NCI-H1092 (cell line): ENCODE measurements at places on chromosomes 12 and 14.

- DNase-seq: no peak
Observed at GRCh38 chr12:4535092-4535491, 3.6 kb upstream of the RAD51AP1 start.

- DNase-seq: no peak
Observed at GRCh38 chr14:52802597-52802996, 11.2 kb upstream of the GNPNAT1 start.

- no peak for DNase-seq
Observed at GRCh38 chr12:71967211-71967610, 28.6 kb downstream of the TPH2 start.

GRCh38 chr12:8846305-8846704 lies 23.9 kb downstream of the A2ML1 start:
- DNase-seq: no peak

GRCh38 chr12:124481257-124481750 lies 86.1 kb downstream of the NCOR2 start:
- DNase-seq: no peak

DNA sequence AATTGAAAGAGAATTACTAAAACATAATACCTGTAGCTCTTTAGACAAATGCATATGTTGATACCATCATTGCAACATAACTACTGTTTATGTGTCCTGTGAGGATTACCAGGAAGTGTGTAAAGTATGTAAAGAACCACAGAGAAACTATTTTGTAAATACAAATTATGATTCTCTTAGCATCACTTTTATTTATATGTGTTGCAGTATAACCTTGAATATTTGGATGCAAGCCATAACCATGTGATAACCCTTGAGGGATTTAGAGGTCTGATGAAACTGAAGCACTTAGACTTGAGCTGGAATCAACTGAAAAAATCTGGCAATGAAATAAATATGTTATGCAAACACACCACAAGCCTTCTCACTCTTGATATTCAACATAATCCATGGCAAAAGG lies 77.5 kb downstream of the LRRC9 start:
- no peak for DNase-seq

DNA sequence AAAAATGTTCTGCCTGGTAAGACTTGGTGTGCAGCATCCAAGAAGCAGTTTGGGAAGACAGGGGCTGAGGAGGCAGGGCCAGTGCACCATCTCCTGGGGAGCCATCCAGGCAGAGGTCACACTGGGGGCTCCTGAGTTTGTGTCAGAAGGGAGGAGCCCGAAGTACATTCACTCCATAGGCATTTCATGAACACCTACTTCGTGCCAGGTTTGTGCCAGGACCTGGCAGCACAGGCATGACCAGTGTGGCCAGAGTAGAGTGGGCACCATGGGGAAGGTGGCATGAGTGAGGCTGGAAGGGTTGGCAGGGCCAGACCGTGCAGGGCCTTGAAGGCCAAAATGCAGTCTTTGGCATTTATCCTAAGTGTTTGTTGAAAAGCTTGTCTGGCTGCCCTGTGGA lies 86.5 kb upstream of the RIN3 start:
- no peak for DNase-seq

DNA sequence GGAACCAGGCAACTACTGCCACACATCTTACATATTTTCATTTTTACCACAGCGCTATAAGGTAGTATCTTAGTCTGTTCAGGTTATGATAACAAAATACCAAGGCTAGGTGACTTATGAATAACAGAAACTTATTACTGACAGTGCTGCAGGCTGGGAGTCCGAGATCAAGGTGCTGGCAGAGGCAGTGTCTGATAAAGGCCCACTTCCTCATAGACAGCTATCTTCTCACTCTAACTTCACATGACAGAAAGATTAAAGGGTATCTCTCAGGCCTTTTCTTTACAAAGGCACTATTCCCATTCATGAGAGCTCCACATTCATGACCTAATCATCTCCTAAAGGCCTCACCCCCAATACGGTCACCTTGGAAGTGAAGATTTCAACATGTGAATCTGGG lies 59.8 kb upstream of the MDM1 start:
- DNase-seq: no peak

GRCh38 chr12:72390146-72390545 lies 118.0 kb downstream of the TRHDE start:
- DNase-seq: no peak

DNA sequence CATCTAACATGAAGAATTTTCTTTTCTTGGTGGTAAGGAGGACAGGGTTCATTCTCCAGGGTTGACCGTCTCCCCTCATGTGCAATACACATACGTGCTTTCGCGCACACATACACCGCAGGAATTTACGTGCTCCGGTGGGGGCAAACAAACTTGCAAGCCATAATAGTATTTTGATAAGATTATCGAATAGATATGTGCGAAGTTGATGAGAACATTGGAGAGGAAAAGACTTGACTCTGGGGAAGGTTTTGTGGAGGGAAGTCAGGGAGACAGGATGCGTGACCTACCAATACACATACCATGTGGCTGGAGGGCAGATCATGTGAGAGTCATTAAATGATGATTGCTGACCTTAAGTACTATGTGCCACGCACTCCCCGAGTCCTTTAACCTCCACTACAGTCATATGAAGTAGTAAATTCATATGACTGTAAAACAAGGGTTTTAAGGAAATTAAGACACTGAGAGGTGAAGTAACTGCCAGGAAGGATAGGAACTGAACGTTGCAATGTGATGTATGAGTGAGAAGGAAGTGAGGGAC lies 921 bp downstream of the RAD51B start:
- DNase-seq: no peak

- DNase-seq: no peak
Observed at GRCh38 chr12:11876307-11876706, 194.4 kb upstream of the BCL2L14 start.

- DNase-seq: no peak
Observed at GRCh38 chr14:85528897-85529631, 880 bp upstream of the FLRT2 start.

DNA sequence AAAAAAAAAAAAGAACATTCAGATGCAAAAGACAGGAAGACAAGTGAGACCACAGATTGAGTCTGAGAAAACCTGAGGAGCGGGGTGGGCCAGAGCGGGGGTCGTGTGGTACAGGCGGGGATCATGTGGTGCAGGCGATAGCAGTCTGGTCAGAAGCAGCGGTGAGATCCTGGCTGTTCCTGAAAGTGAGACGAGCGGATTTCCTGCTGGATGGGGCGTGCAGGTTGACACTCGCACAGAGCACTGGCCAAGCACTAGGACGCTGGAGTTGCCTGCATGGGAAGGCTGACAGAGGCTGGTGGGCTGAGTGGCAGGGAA lies 35.7 kb downstream of the CDC42BPB start:
- no peak for DNase-seq

DNA sequence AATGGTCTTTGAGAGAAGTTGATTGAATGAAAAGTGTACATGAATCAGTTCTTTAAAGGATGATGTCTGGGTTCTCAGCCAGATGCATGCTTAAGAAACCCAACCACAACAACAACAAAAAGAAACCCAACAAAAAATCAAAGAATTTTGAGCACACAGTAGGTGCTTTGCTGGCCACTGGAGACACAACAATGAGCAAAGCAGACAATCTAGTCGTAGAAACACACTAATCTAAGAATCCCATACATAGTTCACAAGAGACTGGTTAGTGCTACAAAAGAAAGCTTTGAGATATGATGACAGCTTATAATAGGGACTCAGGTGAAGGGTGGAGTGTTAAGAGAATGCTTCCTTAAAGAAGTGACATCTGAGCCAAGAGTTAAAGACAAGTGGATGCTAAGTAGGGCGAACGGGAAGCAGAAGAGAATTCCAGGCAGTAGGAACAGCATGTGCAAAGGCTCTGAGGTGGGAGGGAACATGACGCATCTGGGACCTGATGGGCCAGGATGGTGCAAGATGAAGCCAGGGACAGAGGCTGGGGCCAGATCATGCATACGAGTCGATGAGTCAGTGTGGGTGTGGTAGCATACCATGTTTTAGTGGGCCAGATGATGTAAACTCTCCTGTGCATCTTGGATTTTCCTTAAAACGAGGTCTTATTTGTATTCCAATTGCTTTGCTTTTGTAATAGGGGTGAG lies 4.6 kb upstream of the HIP1R start:
- no peak for DNase-seq

DNA sequence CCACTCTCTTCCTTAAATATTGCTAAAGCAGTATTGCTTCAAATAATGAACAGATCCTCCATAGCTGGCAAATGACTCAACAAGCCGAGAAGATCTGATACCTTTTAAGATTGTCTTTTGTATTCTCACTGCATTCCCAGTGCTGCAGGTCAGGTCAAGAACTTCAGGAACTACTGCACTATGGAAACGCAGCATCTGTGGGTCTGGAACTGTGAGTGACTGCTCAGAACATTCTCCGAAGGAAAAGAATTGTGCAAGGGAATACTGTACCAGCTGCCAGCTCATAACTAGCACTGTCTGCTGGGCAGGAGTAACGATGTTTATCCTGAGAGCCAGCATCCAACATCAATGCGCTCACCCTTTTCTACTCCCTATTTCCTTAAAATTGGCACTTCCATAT lies 348.0 kb upstream of the SOX5 start:
- no peak for DNase-seq

DNA sequence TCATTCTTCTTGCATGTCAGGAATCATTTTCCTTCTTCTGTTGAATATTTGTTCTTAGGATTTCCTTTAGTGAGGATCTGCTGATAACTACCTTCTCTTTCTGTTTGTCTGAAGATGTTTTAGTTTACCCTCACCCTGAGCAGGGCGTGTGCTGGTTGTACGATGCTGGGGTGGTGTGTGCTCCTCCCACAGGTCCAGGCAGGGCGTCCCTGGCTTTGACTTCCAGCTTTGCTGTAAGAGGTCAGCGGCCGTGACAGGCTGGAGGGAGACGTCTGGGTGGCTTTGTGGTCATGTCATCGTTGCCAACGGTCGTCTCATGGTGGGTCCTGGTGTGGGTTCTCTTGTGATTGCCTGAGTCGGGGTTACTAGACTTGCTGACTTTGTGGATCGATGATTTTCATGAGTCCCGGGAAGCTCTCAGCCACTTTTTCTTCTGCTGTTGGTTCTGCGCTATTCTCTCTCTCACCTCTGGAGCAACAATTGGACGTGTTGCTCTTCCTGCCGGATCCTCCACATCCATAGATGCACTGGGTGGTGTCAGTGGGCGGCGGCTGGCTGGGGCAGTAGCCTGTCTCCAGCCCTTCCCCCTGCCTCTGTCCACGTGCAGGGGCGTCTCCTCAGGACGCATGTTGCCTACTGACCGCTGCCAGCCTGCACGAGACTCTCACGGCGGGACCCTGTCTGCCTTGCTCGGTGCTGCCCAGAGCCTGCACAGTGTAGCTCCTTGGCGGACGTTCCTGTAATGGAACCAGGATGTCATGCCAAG lies 8.4 kb downstream of the PACS2 start:
- no peak for DNase-seq

- no peak for DNase-seq
Observed at GRCh38 chr14:93772263-93772662, 16.0 kb downstream of the PRIMA1 start.

DNA sequence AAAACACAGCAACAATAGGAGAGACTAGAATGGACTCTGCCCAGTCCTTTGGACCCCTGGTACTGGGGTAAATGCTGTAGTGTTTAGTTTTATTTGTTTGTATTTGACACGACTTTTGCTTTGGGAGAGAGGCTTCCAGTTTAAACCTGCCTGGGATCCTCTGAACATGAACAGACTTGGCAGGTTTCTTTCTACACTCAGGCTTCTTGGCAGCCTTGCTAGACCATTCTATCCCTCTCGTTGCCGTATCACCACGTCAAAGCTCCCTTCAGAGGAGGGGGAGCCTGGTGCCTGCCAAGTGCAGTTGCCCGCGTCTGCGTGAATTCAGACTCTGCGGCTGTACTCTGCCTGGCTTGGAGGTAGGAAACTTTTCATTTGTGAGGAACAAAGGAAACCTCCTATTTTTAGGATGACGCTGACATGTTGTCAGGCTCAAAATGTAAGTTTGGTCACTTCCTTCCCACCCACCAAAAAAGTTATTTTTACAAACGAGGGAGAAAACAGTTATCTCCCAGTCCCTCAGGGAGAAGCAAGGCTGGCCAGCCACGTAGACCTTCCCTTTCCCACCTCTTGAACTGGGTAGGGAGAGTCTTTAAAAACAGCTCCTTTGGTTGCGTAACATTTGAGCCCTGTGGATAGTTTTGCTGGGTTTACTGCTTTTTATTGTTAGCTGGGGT lies 25.9 kb downstream of the CD9 start:
- no peak for DNase-seq
